ENCODE measurements at places on chromosomes 6 and 20. TPM values are rescaled to one million over a fixed set of nuclear protein-coding genes. Genes with fewer than 3 reads are reported as not detected.
A peak's percentile ranks its signal among the peaks of the same experiment; 100 is the strongest.

TFAP2A gene
- not detected for total RNA-seq

DNA sequence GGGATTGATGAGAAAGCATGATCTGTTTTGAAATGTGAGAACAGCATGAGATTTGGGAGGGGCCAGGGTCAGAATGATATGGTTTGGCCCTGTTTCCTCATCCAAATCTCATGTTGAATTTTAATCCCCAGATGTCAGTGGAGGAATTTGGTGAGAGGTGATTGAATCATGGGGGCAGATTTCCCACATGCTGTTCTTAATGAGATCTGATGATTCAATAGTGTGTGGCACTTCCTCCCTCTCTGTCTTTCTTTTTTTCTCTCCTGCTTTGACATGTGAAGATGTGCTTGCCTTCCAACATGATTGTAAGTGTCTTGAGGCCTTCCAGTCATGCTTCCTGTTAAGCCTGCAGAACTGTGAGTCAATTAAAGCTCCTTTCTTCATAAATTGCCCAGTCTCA, 1060.3 kb upstream of the CITED2 start:
- no peaks in the 10 kb centered on the region for H3K27me3 ChIP-seq
- no peak overlapping the region for H3K4me3 ChIP-seq
- no peak for DNase-seq
- H3K27ac ChIP-seq = no peak overlapping the region
- no peaks in the 10 kb centered on the region for H3K4me1 ChIP-seq
- no peaks in the 10 kb centered on the region for H3K36me3 ChIP-seq

GRCh38 chr6:26024651-26025046, 62.0 kb downstream of the TRIM38 start:
- DNase-seq = no peak
- peaks cover 33% of the 10 kb centered on the region for H3K4me1 ChIP-seq
- H3K27me3 ChIP-seq = no peaks in the 10 kb centered on the region
- no peak overlapping the region for H3K4me3 ChIP-seq

DNA sequence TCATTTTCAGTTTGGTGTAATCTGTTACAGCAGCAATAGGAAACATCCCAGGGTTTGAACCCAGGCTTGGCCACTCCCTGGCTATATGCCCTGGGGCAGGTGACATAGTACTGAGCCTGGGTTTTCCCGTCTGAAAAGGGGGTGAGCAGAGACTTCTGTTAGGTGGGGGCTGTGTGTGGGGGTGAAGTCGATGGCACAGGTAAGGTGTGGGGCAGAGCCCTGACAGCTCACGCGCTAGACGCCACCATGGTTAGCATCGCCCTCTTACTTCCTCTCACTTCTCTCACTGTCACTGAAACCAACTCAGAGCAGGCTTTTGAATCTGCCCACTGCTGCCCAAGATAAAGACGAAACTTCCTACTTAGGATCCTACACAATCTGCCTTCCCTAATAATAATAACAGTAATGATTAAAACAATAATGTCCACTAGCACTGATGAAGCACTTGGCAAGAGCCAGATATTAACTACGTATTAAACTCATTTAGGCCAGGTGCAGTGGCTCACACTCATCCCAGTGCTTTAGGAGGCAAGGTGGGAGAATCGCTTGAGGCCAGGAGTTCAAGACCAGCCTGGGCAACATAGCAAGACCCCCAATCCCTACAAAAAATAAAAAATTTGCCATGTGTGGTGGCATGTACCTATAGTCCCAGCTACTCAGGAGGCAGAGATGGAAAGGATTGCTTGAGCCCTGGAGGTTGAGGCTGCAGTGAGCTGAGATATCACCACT, 117.9 kb upstream of the PTPN1 start:
- H3K4me3 ChIP-seq = no peak overlapping the region
- H3K27ac ChIP-seq = no peak overlapping the region
- no peaks in the 10 kb centered on the region for H3K27me3 ChIP-seq

DNA sequence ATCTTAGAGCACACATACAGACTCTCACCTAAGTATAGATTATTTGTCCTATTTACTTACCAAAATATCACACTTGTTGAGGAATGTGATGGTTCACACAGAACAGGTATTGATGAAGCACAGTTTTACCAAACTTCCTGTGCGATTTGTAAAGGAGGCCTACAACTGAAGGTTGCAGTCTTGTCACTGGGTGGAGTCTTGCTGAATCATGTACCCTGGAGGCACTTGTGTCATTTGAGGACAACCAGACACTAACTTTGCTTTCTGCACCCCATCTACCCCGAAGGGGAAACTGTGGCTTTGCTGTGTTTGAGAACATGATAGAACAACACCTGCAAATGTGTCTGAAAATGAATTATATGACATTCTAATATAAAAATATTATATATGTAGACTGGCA, 32.4 kb upstream of the HINT3 start:
- no peaks in the 10 kb centered on the region for H3K27me3 ChIP-seq
- H3K27ac ChIP-seq = no peak overlapping the region
- H3K4me3 ChIP-seq = no peak overlapping the region
- H3K36me3 ChIP-seq = peaks cover 45% of the 10 kb centered on the region
- H3K4me1 ChIP-seq = peaks cover 15% of the 10 kb centered on the region

- no peak overlapping the region for H3K27ac ChIP-seq
- DNase-seq = no peak
Measured at GRCh38 chr6:79574630-79575225, 37.5 kb upstream of the LCA5 start.

GRCh38 chr6:6705915-6706675, 117.6 kb downstream of the LY86 start:
- DNase-seq = no peak
- H3K27me3 ChIP-seq = no peaks in the 10 kb centered on the region
- no peak overlapping the region for H3K4me3 ChIP-seq
- no peaks in the 10 kb centered on the region for H3K36me3 ChIP-seq
- no peaks in the 10 kb centered on the region for H3K4me1 ChIP-seq

- peaks cover 11% of the 10 kb centered on the region for H3K4me1 ChIP-seq
- H3K4me3 ChIP-seq = peak overlapping the region; percentile 57
- no peaks in the 10 kb centered on the region for H3K36me3 ChIP-seq
- H3K27me3 ChIP-seq = no peaks in the 10 kb centered on the region
- DNase-seq = peak; percentile 52
Measured at GRCh38 chr6:110039981-110040383, 61.9 kb downstream of the GPR6 start.

DNA sequence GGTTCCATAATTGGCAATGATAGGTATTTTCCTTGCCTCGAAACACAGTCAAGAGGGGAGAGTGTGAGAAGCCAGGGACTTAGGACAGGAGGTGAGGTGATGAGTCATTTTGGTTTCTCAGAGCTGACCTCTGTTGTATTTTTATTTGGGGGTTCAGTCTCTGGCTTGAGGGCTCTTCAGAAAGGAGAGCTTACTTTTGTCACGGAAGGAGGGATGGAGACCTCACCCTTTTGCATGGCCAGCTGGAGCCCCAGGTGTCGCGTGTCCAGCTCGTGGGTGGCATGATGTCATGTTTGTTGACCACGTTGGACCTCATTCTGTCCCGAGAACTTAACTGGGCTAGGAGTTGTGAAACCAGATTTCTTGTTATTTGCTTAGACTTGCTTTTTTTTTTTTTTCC, 293.9 kb downstream of the QKI start:
- H3K36me3 ChIP-seq = no peaks in the 10 kb centered on the region
- no peak for DNase-seq
- no peaks in the 10 kb centered on the region for H3K4me1 ChIP-seq
- no peak overlapping the region for H3K4me3 ChIP-seq
- H3K27ac ChIP-seq = no peak overlapping the region

DNA sequence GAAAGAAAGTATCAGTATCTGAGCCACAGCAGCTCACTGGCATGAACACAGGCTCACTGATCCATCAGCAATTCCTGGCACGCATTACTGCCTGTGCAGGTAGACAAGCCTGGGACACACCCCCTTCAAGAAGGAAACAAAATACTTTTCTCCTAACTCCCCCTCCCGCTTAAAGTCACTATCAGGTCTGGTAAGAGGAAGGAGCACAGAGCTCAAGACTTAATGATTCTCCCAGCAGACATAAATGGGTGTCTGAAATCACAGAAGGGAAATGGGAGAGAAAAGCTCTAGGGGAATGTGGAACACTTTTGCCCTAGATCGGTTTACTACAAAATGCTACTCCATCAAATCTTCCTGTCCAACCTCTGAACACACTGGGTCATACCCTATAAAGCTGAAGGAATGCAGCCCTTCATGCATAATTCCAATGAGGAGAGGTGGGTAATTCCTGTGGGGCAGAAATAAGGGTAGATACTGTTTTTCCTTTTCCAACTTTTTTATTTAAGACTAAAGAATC, at the start of gene ADGRF1:
Gene ADGRF1 (minus strand): TSS at position 58 of the 517 bp plus-strand sequence. CDS start 13,271 bp downstream, outside the sequence.
- DNase-seq = no peak
- no peaks in the 10 kb centered on the region for H3K4me1 ChIP-seq

DNA sequence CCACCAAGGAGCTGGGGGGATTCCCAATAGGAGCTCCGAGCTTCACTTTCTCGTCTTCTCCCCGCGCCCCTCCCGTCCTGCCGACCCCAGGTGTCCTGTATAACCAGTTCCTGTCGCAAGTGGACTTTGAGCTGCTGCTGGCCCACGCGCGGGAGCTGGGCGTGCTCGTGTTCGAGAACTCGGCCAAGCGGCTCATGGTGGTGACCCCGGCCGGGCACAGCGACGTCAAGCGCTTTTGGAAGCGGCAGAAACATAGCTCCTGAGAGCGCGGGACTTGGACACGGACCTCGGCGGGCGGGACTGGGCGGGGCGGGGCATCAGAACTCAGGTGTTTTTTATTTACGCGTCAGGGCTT, 340 bp upstream of the VARS2 start:
- no peaks in the 10 kb centered on the region for H3K27me3 ChIP-seq
- H3K4me1 ChIP-seq = peaks cover 27% of the 10 kb centered on the region
- no peak for DNase-seq
- peak overlapping the region; percentile 77 for H3K27ac ChIP-seq

DNA sequence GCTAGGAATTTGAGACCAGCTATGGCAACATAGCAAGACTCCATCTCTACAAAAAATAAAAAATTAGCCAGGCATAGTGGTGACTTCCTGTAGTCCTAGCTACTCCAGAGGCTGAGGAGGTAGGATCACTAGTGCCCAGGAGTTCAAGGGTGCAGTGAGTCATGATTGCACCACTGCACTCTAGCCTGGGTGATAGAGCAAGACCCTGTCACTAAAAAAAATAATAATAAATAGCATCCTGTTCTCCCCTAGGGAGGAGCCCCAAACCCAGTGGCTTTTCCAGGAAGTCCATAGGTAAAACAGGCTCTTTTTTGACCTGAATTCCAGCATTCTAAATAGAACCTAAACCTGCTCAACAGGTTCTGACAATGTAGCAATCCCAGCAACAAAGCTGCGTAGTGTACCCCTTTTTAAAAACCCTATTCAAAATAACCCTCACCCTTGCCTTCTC, 192.0 kb downstream of the ALDH8A1 start:
- H3K27ac ChIP-seq = no peak overlapping the region
- H3K4me1 ChIP-seq = no peaks in the 10 kb centered on the region
- no peak for DNase-seq
- no peaks in the 10 kb centered on the region for H3K27me3 ChIP-seq
- no peak overlapping the region for H3K4me3 ChIP-seq
- H3K36me3 ChIP-seq = no peaks in the 10 kb centered on the region

DNA sequence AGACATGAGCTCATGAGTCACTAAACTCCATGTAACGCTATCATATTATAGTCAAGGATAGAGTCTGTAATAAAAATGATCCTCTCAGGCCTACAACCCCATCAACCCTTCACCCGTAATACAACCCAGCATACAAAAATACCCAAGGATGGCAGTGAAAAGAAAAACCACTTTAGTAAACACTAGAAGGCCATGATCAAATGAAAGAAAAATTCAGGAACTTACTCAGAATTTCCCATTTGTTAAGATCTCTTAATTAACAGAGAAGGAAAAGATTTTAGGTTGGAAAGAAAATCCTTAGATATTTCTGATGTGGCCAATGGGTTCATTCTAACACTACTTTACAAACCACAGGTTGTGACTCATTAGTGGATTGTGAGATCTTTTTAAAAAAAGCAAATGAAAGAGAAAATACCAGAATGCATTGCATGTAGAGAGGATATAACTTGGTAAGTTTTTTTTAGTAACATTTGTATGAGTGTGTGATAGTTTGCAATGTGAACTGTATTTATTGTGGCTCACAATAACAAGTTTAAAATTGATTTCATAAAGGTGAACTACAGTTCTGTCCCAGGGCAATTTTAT, 8.0 kb upstream of the UBE2J1 start:
- peaks cover 34% of the 10 kb centered on the region for H3K4me1 ChIP-seq
- H3K36me3 ChIP-seq = no peaks in the 10 kb centered on the region
- DNase-seq = peak; percentile 3
- H3K4me3 ChIP-seq = no peak overlapping the region
- H3K27ac ChIP-seq = no peak overlapping the region

- H3K4me1 ChIP-seq = no peaks in the 10 kb centered on the region
- no peak for DNase-seq
- H3K27ac ChIP-seq = no peak overlapping the region
- H3K36me3 ChIP-seq = no peaks in the 10 kb centered on the region
- no peak overlapping the region for H3K4me3 ChIP-seq
- no peaks in the 10 kb centered on the region for H3K27me3 ChIP-seq
Measured at GRCh38 chr6:71388856-71389527, 100.4 kb downstream of the OGFRL1 start.

DNA sequence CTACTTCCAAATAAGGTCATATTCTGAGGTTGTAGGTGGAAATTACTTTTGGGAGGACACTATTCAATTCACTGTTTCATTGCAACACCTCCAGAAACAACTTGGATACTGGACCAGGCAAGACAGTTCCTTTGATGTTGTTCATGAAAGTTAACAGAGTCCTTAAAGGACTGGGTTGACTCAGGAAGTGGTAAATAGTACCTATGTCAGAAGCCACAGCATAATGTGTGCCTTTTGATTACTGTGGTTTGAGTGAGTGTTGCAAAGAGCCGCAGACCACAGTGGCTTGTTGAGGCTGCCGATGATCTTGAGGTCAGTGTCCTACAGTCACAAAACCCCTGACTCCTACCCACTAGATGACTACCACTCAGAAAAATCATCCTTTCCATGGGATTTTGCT, 10.9 kb downstream of the IL20RA start:
- no peaks in the 10 kb centered on the region for H3K36me3 ChIP-seq
- peaks cover 17% of the 10 kb centered on the region for H3K4me1 ChIP-seq
- peak; percentile 78 for DNase-seq

DNA sequence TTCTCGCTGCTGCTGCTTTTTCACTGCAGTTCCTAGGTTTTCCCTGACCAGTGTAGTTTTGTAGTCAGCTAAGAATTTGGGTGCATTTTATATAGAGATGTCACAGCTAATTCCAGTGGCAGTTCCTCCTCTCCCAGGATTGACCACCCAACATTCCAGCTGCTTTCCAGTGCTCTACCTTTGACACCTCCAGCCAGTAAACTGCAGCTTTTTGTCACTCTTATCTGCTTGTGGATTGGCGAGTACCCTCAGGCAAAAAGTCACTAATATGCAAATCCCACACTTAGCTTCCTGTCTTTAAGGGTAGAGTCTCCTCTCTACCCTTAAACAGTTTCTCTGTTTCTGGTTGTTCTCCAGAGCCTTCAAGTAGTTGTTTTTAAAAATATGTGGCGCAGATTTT, 146.9 kb upstream of the KCNG1 start:
- no peaks in the 10 kb centered on the region for H3K27me3 ChIP-seq
- no peak for DNase-seq
- no peaks in the 10 kb centered on the region for H3K36me3 ChIP-seq
- H3K27ac ChIP-seq = no peak overlapping the region
- H3K4me3 ChIP-seq = no peak overlapping the region

DNA sequence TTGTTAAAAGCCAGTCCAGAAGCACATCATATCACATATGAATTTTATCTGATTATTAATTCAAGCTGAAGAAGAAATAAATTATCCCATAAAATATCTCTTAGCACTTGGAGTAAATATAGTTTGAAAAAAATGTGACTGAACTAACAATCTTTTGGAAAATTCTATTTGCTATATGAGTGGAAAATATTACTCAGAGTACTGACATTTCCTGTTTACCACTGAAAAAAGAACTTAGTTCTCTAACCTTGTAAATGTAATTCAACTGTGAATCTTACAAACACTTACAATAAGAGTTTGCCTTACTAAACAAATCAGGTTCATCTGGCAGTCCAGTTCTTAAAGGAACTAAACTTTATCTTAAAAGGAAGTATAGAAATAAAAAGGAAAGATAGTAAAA, 44.2 kb downstream of the MOXD1 start:
- DNase-seq = no peak
- no peaks in the 10 kb centered on the region for H3K27me3 ChIP-seq

Measured in CD4-positive, alpha-beta memory T cell (primary cell).